GM18507 (cell line): ENCODE measurements at places on chromosomes 4 and X.

DNA sequence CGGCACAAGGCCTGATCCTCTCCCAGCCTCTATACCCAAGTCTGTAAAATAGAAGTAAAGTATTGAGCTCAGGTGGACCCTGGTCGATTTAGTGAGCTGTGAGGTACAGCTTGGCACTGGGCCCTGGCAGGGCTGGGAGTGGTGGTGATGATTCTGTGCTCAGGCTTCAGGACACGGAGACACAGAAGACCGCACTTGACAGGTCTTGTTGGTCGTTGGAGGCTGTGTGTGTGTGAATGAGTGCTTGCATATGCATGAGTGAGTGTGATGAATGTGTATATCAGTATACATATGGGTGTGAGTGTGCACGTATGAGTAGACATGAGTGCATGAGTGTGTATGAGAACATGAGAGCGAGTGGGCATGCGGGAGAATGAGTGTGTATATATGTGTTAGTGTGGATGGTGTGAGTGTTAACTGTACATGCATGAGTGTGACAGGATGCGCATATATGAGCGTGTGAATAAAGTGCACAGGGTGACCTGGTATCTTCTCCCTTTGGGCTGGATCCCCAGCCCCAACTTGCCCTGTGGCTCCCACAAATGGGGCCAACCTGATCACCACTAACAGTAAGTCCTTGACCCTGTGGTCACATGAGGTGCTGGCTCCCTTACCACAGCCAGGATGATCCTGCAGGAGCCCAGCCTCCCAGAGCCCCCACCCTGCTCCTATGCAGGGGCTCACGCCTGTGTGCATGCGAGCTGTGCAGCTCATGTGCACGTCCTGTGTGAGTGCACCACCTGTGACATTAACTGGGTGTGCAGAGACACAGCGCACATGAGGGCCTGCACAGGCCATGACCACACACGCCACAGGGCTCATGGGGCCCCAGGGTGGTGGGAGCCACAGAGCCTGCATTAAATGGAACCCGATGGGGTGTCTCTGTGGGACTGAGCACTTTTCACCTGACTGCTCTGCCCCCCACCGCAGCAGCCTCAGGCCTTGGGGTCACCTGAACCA, 20.8 kb downstream of the SH3BP2 start:
- no peak for DNase-seq

GRCh38 chr4:25694466-25694865, 38.8 kb downstream of the SLC34A2 start:
- no peak for DNase-seq

DNA sequence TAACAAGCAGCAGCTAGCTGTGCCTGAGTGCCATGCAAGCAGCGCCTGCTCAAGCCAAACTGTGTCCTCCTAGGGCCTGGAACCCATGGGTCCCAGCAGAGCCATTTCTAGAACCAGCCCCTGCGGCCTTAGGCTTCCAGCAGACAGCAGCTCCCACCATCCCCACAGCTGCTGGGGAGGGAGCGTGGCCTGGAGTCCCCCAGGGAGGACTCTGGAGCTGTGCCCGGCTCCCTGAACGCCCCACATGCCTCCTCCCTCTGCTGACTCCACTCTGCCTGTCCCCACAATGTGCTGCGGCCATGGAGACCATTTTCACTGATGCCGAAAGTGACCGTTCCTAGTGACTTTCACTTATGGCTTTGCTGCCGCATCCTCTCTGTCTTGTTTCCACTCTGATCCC, 45.9 kb downstream of the GAK start:
- no peak for DNase-seq

- DNase-seq: no peak
Measured at GRCh38 chr4:2275546-2276251, 13.8 kb upstream of the MXD4 start.

DNA sequence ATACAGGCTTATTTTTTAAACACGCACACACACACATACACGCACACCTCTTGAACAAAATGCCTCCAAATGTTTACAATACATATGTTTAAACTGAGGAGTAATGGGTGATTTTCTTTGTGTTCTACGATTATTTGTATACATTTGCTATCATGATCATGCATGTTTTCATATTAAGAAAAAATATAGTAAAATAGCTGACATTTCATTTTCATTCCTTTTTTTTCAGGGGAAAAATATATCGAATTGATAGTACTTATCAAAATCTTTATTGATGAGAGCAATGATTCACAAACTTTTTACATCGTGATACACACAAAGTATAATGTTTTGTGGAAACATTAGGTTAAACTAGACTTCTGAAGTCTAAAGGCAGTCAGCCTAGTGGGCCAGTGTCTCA, 618.9 kb downstream of the TECRL start:
- no peak for DNase-seq

GRCh38 chrX:142005532-142005931, 101.8 kb downstream of the MAGEC1 start:
- no peak for DNase-seq
